SIG-M5 (cell line): ENCODE measurements at places on chromosomes 2 and 18.

DNA sequence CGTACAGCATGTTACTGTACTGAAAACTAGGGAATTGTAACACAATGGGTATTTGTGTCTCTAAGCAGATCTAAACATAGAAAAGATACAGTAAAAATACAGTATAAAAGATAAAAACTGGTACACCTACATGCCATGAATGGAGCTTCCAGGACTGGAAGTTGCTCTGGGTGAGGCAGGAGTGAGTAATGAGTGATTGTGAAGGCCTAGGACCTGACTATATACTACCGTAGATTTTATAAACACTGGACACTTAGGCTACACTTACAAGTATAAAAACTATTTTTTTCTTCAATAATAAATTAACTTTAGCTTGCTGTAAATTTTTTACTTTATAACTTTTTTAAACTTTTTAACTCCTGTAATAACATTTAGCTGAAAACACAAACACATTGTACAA, 324.4 kb upstream of the TNP1 start:
- no peak for DNase-seq

DNA sequence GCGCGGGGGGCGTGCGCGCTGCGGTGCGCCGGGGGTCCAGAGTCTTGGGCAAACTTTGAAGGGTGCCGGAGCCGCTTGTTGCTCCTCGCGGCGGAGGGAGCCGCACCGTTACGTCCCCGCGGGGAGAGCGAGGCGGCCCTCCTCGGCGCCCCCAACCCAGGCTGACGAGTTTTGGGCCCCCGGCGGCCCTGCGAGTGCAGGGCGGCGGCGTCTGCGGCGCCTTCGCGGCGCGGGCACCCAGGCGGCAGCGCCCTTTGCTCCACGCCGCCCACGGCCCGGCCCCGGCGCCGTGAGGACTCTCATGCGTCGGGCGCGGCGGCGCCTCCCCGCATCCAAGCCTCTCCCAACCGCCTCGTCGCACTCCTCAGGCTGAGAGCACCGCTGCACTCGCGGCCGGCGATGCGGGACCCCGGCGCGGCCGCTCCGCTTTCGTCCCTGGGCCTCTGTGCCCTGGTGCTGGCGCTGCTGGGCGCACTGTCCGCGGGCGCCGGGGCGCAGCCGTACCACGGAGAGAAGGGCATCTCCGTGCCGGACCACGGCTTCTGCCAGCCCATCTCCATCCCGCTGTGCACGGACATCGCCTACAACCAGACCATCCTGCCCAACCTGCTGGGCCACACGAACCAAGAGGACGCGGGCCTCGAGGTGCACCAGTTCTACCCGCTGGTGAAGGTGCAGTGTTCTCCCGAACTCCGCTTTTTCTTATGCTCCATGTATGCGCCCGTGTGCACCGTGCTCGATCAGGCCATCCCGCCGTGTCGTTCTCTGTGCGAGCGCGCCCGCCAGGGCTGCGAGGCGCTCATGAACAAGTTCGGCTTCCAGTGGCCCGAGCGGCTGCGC, 814 bp downstream of the FZD7 start:
- no peak for DNase-seq

DNA sequence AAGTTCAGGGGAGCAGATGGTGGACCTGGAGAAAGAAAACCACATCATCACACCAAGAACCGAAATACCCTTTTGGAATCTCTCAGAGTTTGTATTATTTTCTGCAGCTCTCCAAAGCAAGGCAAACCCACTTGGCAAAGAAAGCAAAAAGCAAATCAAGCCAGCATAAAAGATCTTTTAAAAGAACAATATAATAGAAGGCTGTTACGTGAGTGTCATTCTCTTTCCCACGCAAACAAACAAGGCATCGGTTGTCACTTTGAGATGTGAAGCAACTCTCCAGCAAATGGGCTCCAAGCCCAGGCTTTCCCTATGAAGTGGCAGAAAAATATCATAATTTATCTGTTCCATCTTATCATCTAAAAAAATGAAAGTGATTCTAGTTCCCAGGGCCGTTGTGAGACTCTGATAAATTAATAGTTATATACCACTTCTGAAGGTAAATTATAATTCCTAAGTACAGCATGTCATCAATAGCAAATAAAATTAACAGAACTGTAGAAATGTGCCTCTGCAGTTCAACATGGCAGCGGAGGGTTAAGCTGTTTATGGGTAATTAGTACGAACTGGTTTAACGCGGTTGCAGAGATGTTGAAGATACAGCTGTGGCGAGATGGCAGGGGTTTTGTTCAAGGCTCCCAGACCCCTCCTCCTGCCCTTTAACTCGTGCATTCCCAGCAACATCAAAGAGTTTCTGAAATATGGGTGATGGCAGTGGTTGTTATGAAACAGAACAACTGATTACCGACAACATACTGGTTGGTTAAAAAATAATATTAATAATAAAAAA, 89.2 kb downstream of the EPHA4 start:
- DNase-seq = no peak

DNA sequence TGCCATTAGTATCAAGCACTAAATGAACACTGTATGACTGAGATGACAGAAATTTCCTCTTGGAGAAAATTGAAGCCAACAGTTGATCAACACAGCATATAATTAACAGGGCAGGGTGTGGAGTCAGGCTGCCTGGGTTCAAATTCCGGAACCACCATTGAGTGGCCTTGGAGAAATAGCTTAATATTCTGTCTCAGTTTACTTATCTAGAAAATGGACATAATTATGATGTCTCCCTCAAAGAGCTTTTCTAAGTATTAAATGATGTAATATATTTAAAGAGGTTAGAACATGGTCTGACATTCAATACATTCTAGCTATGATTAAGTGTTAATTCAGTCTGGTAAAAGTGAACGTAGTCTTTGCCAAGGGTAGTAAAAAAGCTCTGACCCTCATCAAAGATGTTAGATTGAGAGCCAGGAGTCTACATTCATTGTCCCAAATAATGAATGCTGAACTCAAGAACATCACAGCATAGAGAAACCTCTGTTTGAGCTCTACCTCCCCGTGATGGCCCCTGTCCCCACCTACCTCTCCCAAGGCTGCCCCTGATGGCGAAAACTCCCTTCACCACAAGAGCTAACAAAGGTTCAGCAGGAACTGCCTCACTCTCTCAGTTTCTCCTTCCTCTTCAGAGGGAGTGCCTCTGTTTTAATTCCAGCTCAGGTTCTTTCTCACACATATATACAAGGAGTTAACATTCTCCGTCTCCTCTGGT, 2.7 kb upstream of the VWA3B start:
- DNase-seq = no peak

DNA sequence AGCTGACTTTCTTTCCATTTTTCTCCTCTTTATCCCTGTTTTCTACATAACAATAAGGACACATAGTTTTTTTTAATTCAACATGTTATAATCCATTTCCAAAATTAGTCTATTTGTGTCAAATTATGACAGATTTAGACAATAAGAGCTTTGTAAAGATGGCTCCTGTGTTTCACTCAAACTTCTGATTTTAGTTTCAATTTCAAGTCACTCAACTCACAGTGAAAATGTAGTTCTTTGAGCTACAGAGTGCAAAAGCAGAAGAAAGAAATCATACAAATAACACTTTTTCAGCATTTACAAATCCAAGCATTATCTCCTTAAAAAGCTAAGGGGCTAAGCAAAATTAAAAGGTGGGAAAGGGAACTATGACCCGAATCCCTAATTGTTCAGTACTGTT, 340.7 kb upstream of the TRIB2 start:
- no peak for DNase-seq

DNA sequence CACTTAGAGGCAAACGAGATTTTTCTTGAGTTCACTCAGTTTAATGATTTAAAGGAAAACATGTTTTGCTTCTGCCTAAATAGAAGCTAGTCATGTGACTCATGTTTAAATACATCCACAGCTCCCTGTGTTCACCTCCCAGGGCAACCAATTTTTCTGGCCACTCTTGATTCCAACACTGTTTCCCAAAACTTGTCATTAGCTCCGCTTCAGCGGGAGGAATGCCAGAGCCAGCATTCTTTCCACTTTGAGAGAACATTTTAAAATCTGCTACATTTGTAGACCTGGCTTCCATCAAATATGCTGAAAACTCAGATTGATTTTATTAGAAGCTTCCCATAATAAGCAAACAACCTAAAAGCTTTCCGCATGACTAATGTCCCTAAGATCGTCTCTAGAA, 2.8 kb upstream of the CYS1 start:
- no peak for DNase-seq

GRCh38 chr18:46756025-46756558, 761 bp downstream of the ST8SIA5 start:
- DNase-seq = no peak

GRCh38 chr2:236720974-236721540, 151.4 kb downstream of the ACKR3 start:
- DNase-seq = no peak

DNA sequence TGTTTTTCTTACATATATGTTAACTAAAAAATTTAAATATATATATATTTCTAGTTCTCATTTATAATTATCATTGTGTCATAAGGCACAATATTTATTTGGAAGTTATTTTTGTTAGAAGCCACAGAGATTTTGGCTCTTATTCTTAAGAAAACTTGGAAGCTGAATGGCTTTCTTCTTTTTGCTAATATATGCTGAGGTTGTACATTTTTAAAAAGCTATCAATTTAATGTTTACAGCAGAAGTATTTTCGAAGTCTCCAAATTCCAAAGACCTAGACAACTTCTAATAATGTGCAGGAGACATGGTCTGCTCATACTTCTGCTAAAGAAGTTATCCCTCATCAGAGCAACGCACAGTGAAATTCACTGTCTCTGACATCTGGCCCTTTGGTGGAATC, 3.7 kb upstream of the PIEZO2 start:
- no peak for DNase-seq

GRCh38 chr2:216833061-216833460, 26.8 kb downstream of the TNP1 start:
- DNase-seq = no peak
